ENCODE measurements at places on chromosomes 2 and 18.

GRCh38 chr18:9117980-9118841 is 15.7 kb downstream of the NDUFV2 start:
- peak; percentile 76 for DNase-seq

GRCh38 chr2:160752475-160753330 is 259.1 kb upstream of the RBMS1 start:
- DNase-seq: no peak

DNA sequence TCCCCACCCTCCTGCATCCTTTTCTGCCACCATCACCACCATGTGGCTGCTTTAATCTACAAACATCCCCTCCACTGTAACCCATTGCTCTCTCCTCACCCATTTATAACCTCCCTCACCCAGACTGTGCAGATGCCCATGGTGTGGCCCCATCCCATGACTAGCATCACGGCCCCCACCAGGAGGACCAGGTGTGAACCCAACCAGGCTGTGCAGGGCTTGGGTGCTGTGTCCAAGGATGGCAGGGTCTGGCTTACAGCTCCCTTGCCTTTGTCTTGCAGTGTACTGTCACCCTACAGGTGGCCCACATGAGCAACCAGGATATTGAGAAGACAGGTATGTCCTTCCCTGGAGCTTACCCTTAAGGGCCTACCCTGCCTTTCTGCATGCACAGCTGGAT is 6.8 kb downstream of the FER1L5 start:
- DNase-seq: no peak

DNA sequence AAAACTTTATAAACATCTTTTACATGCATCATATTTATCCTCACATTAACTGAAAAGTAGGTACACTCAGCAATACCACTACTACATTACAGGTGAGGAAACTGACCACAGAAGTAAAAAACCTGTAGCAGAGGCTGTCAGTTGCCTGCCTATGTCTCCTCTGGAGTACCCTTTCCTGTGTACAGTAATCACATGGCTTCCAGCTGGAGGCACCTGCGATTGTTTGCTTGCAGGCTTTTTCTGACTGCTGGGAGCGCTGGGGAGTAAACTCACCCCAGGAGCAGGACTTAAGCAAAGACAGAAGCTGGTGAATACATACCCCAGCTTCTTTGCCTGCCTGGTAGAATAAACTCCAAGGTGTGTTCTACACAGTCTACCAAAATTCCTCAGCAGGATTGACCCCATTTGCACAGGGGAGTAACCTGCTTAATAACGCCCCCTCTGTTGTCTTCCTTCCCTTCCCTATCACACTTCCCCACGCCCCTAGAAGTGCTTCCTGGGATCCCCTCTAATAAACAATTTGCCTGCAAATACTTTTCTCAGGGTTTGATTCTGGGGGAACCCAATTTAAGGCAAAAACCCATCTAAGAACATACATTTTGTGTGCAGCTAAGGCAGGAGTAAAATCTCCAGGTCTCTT is 138.9 kb downstream of the PTH2R start:
- DNase-seq: no peak
